Head of caudate nucleus (tissue), 42 donors: ENCODE measurements at places on chromosomes 5 and 9.

GRCh38 chr9:77457916-77458592 lies 190.1 kb downstream of the GNA14 start:
- peak; percentile 77 for DNase-seq

- DNase-seq: no peak
These were observed 88.7 kb downstream of the CFAP90 start for GRCh38 chr5:7762267-7762666.

- no peak for DNase-seq
These were observed 6.2 kb upstream of the ARHGEF28 start for GRCh38 chr5:73619606-73620333.

DNA sequence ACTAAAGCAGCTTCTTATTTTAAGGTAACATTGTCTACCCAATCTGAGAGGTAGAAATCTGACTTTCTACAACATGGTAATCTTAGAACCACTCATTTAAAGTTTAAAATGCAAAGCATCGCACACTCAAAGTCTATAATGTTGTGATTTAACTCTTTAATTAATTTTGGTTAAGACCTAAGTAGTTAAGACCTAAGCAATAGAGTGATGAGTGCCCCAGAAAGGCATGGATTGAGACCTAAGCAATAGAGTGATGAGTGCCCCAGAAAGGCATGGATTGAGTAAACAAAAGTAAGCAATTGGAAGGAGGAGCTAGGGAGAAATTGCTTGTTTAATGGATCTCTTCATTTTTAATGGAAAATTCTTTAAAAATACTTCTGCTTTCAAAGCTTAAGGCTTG lies 86.8 kb downstream of the NLN start:
- DNase-seq: no peak

DNA sequence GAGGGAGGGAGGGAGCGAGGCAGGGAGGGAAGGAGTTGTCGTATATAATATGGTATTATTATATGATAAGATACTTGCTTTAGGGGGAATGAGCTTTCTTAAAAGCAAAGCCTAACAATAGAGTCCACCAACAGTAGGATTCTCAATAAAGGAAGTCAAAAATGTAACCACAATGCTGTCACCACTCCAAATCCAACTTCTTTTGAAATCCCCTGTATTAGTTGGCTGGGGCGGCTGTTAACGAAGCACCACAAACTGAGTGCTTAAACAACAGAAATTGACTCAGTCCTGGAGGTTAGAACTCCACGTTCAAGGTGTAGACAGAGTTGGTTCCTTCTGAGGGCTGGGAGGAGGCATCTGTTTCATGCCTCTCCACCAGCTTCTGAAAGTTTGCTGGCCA lies 23.1 kb downstream of the GAS1 start:
- no peak for DNase-seq

DNA sequence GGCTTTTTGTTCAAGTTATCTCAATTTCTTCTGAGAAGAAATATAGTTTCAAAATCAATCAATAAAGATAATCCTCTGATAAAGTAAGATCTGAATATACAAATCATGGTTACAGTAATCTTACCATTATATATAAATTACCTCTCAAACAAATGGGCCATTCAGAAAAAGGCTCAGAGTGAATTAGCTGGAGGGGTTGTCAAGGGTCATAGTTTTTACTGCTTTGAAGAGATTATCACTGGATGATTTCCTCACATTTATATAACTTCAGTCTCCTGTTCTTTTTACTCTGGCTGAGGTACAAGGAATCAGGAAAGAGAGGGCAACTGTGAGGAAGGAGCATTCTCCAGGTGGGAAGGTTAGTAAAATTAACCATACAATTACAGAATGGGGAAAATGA lies 148.6 kb upstream of the ELL2 start:
- no peak for DNase-seq

- no peak for DNase-seq
These were observed 29.1 kb upstream of the MEIKIN start for GRCh38 chr5:131974622-131974955.

DNA sequence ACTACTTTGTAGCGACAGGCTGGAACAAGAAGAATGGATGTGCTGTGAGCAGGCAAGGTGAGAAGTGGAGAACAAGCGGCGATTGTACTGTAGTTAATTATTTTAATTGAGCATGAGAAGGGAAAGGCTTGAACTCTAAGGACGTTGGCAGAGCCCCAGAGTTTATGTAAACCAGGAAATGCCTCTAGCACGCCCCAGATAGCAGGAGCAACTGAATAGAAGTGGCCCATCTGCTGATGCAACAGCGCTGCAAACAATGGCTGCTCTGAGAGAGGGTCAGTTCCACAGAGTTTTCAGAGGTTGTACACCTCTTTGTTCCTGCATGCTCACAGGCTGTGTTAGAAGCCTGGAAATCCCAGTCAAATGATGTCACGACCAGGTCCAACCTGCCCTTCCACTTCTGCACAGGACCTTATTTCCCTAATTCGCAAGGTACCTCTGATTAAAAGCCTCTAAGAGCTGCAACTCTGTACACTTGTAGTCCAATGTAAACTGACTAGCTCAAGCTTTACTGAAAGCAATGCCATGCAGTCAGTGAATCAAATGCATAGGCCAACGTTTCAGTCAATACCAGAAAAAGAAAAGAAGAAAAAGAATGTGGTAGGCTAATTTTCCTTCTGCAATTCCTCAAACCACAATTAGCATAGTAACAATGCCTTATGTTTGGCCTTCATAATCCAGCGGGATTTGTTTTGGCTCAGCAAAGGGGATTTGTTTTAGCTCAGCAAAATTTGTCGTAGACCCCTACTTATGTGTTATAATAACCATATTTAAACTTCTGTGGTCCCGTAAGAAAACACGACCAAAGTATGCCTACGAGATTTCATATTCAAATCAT lies 119.6 kb upstream of the RETREG1 start:
- peak; percentile 37 for DNase-seq

- no peak for DNase-seq
These were observed 14.8 kb downstream of the IL9 start for GRCh38 chr5:135880801-135881200.

DNA sequence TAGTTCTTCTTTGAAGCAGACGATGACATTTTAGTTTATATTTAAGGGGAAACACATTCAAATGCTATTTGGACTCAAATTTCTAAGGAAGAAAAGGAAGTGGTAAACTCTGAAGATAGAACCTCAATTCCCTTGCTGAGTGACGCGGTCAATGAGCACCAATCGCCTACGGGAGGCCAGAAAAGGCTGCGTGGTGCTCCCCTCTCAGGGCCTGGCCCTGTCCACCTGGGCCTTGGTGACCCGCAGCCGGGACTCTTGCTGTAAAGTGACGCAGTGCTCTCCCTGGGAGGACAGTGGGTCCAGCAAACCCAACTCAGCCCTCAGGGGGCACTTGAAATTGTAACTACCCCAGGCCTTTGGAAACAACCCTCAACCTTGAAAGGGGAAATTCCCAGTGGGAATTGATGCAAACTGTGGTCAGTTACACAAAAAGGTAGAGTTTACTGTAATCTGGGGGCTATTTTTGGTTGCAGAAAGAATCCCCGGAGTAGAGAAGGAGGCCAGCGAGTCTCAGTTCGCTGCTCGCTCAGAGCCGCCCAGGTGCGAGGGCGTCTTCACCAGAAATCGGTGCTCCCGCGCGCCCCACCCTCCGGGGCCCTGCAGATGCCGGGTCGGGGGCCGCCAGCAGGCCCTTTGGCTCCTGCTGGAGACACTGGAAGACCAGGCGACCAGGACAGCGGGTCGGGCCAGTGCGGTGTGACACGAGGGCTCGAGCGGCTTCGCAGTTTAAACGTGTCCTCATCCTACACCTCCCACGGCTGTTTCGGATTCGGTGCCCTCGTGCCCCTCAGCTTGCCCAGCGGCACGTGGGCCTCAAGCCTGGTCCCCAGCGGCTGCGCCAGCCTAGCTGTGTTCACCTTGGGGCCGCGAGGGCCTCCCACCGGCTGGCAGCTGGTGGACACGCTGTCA lies 1.4 kb upstream of the ANKRD33B start:
- DNase-seq: no peak

- no peak for DNase-seq
These were observed 40.8 kb upstream of the ARRDC3 start for GRCh38 chr5:91423871-91424270.

GRCh38 chr9:13209498-13209897 lies 70.0 kb downstream of the MPDZ start:
- no peak for DNase-seq

DNA sequence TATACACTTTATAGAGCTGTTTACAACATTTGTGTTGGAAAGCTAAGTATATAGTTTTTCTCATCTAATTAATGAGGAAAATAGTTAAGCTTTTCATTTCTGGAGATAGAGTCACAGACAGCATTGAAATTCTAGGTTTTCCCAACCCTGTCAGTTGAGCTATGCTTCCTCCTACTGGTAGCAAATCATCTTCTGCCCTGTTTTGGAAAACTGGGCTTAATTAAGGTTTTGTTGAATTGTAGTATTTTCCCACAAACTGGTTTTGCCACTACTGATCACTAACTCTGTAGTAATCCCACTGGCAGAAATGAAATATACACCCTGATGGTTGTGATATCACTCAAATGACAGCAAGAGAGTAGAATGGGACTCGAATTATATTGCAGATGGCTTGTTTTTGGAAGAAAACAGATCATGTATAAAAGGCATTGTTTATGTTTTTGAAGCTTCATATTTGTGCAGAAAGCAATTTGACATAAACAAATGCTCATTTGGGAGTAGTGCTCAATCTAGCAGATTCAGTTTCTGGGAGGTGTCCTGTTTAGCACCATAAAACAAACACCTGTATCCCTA lies 46.6 kb downstream of the CD180 start:
- no peak for DNase-seq

DNA sequence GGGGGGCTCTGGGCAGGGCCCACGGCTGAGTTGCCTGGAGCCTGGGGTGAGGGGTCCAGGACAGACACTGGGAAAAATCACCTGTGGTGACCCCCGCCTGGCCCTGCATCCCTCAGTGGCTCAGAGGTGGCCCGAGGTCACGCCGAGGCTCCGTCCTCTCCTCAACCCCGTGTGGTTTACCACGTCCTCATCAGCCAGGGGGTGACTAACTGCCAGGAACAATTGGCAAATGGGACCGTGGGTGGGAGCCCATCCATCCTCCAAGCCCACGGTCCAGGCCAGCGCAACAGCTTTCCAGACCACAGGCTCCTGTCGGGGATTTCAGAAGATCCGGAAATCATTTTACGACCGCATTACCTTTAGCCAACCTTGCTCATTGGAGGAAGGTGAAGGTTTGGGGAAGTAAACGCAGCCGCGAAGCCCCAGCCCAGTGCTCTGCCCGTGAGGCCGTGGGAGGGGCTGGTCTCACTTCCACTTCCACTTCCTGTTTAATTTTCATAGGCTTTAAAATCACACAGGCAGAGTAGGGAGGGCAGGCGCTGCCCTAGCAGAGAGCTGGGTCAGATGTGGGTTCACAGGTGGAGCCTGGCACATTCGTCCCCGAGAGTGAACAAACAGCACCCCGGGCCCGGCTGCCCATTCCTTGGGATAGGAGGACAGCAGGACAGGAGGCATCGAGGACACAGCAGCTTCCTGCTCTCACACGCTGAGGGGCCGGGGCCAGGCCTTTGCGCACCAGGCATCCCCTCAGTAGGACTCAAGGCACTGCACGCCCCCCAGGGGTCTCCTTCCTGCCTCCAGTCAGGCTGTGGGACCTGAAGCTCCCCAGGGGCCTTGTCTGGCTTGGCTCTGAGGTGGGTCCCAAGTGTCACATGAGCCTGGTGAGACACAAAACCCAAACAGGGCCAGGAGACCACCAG lies 19.8 kb upstream of the SLC9A3 start:
- no peak for DNase-seq

DNA sequence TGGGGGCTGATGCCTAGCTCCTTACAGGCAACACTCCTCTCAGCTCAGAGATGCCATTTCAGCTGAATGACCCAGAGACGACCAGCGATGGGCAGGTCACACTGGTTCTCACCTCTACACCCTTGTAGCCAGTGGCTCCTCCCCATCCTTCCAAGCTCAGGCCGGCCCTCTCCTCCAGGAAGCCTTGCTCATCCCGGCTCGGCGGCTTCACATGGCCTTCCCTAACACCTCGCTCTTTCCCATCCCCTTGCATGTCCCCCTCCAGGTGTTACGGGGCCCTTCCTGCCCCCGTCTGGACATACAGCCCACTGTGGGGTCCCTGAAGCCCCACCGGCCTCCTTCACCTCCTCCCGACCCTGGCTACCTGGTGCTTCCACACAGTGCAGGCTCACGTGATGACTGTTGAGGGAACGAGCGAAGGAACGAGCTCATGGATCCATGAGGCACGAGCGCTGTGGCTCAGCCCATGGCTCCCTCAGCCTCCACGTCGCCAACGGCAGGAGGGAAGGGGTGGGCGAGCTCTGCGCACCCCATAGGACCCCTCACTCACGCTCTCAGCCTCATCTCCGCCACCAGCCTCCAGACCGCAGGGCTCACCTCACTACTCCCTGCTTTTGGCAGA lies 45.7 kb downstream of the SARDH start:
- no peak for DNase-seq

DNA sequence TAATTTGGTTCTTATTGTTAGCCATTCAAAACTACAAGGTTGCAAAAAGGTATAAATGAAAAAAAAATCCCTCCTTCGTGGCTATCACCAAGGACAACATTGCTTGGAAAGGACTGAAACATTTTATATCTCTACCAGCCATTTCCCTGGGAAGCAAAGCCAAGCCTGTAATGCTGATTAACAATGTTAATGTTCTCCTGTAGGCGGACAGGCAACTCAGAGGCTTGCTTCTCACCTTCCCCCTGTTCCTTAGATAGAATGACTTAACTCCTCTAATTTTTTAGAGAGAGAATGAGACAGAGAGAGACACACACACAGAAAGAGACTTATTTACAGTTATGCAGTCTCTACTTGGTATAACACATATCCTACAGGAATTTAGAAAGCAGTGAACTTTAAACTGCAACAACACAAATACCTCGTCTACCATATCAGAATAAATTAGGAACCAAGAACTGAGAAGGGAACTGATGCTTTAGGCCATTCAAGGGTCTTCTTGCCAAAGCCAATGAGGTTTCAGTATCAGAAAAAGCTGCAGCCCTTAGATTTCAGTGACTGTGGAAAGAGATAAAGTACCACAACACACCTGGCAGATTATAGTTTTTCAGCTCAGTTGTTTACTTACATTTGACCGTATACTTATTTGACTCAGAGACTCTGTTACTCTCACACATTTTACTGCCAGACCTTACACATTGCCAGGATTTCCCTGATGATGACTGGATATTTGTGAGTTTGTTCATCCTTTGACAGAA lies 20.9 kb upstream of the MAN2A1 start:
- DNase-seq: no peak

- no peak for DNase-seq
These were observed 87.2 kb downstream of the LMNB1 start for GRCh38 chr5:126864042-126864688.

DNA sequence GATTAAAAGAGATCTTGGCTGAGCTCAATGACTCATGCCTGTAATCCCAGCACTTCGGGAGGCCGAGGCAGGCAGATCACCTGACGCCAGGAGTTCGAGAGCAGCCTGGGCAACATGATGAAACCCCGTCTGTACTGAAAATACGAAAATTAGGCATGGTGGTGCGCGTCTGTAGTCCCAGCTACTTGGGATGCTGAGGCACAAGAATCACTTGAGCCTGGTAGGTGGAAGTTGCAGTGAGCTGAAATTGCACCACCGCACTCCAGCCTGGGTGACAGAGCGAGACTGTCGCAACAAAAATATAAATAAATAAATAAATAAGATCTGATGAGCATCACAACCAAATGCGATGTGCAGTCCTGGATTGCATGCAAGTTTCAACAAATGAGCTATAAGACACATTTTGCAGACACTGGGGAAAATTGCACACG lies 8.7 kb upstream of the ENG start:
- no peak for DNase-seq
